Putamen (tissue), 1 donor: ENCODE measurements at places on chromosomes 1 and 21.
A peak's percentile ranks its signal among the peaks of the same experiment; 100 is the strongest.

GRCh38 chr21:38319781-38320180, 63.0 kb downstream of the KCNJ15 start:
- DNase-seq, result no peak

DNA sequence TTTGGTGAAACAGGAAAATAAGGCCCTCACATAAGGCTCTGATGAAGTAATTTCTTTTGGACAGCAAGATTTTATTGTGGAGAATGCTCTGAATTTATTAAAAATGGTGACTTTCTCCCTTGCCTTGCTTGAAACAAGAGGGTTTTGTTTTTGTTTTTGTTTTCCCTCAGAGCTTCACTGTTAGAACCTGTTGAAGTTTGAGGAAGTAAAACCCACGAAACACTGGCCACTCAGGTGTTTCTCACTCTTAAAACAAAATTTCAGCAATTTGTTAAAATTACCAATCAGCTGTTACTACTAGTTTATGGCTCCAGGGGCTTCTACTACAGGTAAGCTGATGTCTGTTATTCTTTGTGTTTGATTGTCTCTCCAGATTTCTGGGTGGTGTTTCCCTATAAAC, 112.6 kb upstream of the B3GALT2 start:
- DNase-seq, result no peak

GRCh38 chr1:17606826-17607440, 67.4 kb downstream of the ARHGEF10L start:
- peak; percentile 50 for DNase-seq

- DNase-seq, result no peak
These were observed 17.6 kb downstream of the NFASC start for GRCh38 chr1:204888294-204888693.

DNA sequence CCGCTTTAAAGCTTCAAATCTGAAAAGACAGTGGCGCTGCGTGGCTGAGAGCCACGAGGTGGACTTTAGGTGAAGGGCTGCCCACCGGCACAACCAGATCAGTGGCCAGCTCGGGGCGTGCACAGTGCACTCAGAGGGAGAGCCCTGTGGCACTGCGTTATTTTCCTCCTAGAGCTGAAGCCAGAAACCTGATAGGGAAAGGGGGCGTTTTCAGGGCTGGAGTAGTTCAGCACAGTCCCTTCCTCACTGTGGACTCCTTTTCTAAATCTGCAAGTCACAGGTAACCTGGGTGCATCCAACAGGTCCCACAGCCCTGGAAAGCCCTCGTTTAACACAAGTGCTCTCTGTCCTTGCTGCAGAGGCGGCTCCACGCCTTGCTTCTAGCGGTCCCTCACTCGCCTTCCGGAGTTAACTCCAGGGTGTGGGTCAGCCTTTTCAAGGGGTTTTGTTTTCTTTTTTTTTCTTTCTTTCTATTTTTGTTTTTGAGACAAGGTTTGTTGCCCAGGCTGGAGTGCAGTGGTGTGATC, 81.2 kb downstream of the GALNT2 start:
- no peak for DNase-seq
